K562 (cell line): ENCODE measurements at places on chromosomes 13 and 19. TPM values are rescaled to one million over a fixed set of nuclear protein-coding genes. Genes with fewer than 3 reads are reported as not detected.
A peak's percentile ranks its signal among the peaks of the same experiment; 100 is the strongest.

DNA sequence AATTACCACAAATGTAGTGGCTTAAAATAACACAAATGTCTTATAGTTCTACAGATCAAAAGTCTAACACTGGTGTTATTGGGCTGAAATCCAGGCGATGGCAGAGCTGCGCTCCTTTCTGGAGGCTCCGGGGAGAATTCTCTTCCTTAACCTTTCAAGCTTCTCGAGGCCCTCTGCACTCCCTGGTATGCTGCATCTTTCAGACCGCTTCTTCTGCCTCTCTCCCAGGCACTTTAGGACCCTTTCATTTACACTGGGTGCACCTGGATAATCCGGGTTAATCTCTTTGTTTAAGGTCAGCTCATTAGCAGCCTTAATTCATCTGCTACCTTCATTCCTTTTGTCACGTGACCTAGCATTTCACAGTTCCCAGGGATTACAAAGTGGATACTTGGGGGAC is 211.3 kb upstream of the RFC3 start:
- DNase-seq: no peak

DNA sequence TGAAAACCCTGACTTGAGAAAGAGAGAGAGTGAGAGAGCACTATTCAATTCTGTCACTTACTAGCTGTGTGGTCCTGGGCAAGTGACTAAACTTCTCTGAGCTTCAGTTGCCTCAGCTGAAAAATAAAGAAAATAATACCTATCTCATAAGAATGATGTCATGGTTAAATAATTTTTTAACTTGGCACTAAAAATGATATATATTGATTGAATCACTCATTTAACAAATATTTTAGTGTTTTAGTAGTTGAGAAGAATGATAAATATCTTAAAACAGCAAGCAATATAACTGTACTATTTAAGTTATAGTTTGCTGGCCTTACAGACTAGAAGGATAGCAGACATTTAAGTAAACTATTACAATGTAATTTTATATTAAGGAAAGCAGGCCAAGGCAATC is 764.2 kb downstream of the DIAPH3 start:
- DNase-seq: no peak

GRCh38 chr19:33800012-33800680 is 3.5 kb downstream of the KCTD15 start:
- DNase-seq: no peak

DNA sequence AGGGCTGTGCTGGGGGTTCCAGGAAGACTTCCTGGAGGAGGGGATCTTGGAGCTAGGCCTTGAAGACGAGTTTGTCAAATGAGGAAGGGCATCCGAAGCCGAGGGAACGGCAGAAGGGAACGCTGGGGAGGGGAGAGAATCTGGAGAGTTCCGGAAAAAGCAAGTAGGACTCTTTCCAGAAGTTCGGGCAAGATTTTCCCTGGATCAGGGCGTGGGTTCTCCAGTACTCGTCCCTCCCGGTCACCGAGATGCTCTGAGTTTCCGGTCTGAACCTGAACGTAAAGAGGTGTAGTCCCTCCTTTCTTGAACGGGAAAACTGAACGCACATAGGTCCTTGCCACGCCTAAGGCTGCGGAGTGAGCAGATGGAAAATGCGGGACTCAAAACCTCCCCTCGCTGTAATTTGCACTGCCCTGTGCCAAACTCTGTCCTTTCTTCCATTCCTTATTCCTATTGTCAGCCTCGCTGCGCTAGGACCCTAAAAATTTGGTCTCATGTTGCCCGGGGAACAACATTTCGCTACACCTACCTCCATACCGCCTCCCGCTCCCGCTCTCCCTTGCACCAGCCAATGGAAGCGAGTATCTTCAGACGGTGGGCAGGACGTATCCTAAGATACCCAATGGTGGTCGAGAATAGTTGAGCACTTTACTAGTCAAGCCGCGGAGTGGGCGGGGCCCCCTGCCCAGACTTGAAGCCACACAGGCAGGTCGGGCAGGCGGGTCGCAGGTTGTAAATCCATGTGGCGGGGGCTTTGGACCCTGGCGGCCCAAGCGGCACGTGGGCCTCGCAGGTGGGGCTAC is at the start of gene GTPBP3:
Gene GTPBP3 (plus strand): TSS at position 682 of the 803 bp plus-strand sequence. CDS start 59 bp downstream, at position 741.
- DNase-seq: peak; percentile 91

The LILRB2 gene
- polyA plus RNA-seq: not detected in 2 replicates

The DZIP1 gene
- polyA plus RNA-seq: not detected in 2 replicates

DNA sequence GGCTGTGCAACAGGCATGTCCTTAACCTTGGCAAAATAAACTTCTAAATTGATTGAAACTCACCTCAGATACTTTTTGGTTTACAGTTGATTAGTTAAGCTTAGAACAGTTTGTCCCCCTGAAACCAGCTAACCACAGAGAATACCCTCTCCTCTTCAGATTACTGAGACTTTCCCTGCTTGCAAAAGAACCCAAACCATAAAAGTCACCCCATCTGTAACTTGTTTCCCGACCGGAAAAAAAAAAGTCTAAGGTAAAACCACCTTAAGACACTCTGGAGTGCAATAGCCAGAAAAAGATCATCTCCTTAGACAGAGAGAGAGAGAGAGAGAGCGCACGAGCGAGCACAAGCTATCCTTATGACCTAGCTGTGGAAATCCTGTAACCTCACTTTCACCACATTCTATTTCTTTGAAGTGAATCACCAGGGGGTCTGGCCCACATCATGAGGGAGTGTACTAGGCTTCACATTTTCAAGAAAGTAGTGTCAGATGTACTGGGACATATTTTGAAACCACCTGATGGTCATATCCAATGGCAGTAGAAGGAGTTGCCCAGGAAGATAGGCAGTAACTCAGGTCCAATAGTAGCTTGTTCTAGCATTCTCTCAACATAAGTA is 11.1 kb upstream of the GTF2F2 start:
- no peak for DNase-seq

GRCh38 chr19:43687660-43687997 is 17.7 kb upstream of the PLAUR start:
- no peak for DNase-seq

DNA sequence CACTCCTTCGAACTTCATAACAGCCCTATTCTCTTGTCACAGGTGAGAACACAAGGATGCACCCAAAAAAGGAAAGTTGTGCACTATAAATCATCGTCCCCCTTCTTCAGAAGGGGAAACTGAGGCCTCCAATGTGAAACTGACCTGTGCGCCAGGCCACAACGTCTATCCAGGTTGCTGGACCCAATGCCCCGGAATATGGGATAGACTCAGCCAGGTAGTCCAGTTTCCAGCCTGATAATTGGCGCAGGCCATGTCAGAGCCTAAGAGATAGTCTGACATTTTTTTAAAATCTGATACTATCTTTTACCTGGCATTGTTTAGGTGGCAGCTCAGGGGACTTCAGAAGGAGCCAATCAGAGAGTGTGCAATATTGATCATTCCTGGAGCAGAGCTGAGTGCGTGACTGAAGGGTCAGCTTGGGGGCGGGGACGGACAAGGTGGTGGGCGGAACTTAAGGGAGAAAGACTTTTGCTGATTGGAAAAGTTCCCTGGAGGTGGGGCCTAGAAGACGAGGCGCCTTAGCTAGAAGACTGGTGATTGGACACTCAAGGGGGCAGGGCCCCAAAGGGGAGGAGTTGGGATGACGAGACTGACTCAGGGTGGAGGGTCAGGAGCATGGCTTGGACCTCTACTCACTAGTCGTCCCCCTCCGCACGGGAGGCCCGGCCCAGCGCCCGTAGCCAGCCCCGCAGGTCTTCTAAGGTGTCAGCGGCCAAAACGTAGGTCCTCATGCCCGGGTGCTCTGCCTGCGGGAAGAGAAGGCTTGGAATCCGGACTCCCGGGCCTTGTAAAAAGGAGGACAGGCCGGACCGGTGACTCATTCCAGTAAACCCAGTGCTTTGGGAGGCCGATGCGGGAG is 8.5 kb downstream of the PLEKHA4 start:
- peak; percentile 98 for DNase-seq

- DNase-seq: no peak
Observed at GRCh38 chr13:48485432-48485831, 47.4 kb downstream of the RCBTB2 start.

GRCh38 chr13:56424246-56424645 is 716.5 kb upstream of the PRR20A start:
- DNase-seq: no peak

DNA sequence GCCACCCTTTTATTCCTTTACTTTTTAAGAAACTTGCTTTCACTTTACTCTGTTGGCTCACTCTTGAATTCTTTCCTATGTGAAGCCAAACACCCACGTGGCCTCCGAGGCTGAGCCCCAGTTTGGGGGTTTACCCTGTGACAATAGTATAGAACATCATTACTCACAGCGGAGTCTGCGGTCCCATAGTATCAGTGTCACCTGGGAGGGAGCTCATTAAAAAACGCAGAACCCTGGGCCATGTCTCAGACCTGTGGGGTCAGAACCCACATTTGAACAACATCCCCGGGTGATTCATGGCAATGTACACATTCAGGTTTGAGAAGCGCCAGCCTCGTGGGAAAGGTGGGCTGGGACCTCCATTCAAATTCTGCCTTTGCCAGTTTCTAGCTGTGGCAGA is 36.0 kb upstream of the UBL3 start:
- no peak for DNase-seq

DNA sequence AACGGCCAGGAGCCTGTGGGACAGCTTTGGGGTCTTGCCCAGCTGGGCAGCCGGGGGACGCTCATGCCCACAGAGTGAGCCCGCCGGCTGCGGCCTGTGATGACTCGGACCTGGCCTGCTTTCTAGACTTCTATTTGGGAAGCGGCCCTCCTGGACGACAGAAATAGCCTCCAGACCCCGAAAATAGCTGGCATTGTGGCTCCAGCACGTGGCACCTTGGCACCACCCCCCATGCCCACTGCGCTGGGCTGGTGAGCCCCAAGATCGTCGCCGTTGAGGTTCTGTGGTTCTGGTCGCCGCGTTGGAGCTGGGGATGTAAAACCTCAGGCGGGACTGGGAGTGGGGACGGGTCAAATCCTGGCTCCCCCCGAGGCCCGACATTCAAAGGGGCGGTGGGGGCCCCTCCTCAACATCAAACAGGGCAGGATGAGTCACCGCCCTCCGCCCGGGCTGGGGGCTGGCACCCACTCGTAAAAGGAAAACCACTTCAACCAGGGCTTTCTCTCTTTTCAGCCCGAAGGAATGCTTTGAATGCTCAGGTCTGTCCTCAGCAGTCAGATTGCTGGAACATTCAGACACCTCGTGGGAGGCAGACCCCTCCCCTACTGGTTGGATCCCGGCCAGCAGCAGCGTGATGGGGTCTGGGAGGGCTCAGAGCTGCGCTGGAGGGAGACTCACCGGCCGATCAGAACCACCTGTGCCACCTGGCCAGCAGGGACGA is 42.1 kb downstream of the GADD45B start:
- DNase-seq: no peak

The ZNF132 gene
- 0.03 and 0.05 TPM in 2 replicates for polyA plus RNA-seq

GRCh38 chr13:26991508-26992181 is 180.0 kb downstream of the USP12 start:
- DNase-seq: no peak

The ZNF846 gene
- 8.6 and 11.1 TPM in 2 replicates for polyA plus RNA-seq

DNA sequence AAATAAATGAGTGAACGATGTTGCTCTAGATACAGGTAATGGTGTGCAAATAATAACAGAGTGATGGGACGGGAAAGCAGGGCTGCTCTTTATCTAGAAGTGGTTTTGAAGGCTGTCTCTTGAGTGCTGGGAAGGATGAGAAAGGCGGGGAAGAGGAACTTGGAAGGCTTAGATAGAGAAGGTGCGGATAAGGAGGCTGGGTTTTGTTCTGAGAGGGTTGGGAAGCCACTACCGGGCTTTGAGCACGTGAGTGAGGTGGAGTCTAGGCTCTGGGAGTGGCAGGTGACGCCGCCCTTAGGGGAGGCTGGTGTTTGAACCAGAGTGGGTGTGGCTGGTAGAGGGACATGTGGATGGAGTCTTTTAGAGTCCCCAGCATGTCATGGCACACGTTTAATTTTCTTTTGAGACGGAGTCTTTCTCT is 811 bp downstream of the ARMC6 start:
- DNase-seq: peak; percentile 95

- peak; percentile 71 for DNase-seq
Observed at GRCh38 chr19:19361075-19361594, 40.5 kb downstream of the MAU2 start.

DNA sequence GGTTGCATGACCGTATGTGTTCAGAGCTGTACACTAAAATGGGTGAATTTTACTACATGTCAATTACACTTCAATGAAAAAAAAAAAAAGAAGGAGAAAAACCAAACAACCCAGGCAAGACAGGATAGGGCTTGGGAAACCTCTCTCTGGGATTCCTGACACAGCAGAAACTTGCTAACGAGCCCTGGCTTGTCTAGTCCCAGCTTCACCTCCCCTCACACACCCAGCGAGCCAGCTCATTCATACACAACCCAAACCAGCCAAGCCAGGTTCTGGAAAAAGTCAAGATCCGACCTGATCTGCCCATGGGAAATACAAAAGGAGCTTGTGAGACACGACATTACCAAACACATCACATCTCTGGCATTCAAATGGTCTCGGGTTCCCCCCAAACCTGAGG is 3.7 kb upstream of the TECR start:
- no peak for DNase-seq

DNA sequence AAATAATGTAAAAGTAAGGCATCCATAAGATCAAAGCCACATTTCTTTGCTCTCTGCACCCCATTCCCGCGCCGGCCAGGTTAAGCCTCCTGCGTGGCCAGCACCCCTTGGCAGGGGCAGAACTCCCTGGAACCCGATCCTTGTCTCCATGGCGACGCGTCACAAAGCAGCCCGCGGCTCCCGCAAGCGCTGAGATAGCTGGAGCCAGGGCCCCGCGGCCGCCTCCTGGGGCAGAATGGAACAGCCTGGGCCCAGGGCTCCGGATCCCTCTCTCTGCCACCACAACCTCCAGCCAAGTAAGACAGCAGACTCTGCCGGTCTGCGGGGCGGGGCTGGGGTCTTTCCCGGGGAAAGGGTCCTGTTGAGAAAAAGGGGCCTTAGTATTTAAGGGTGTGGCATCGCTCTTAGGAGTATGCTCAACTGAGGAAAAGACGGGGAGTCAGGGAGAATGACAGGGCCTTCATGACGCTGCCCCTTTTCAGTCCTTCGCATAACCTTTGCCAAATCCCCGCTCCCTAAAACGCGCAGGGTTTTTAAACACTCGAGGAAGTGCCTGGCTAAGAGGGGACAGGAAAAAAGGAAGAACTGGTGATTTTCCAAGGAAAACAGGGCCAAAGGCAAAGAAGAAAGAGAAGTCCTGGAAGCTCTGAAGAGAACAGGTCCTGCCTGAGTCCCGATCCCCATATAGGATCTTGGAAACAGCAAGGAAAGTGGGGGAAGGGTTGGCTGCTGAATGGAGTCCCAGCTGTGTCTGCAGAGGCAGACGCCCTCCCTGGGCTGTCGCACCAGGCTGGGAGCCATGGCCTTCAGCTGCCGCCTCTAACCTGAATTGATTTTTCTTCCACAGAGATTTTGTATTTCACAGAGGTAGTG is at the start of gene TEX26:
Gene TEX26 (plus strand): TSS at position 176 of the 873 bp plus-strand sequence. CDS start 60 bp downstream, at position 236.
- DNase-seq: no peak

GRCh38 chr13:90455823-90456222 is 891.7 kb upstream of the MIR17HG start:
- DNase-seq: no peak

GRCh38 chr19:53865918-53866864 is 1.5 kb upstream of the MYADM start:
- DNase-seq: peak; percentile 46

- DNase-seq: peak; percentile 84
Observed at GRCh38 chr19:8526345-8527091, 12.6 kb upstream of the ZNF414 start.

GRCh38 chr13:31772231-31772630 is 32.9 kb downstream of the RXFP2 start:
- no peak for DNase-seq

The MYDGF gene
- polyA plus RNA-seq: 141 and 166 TPM in 2 replicates

- no peak for DNase-seq
Observed at GRCh38 chr13:112525356-112525945, 62.5 kb downstream of the TUBGCP3 start.

The CBLC gene
- not detected in 2 replicates for polyA plus RNA-seq
